ENCODE measurements at places on chromosomes 6 and 20. TPM values are rescaled to one million over a fixed set of nuclear protein-coding genes. Genes with fewer than 3 reads are reported as not detected.

TSBP1 gene
- not detected for total RNA-seq

TRAPPC3L gene
- 0.57 TPM for total RNA-seq

PI16 gene
- total RNA-seq, result 1.6 TPM

RGS19 gene
- total RNA-seq, result 32.0 TPM

ALDH5A1 gene
- 11.2 TPM for total RNA-seq

C2 gene
- 4.6 TPM for total RNA-seq

Data from adrenal gland (tissue), 19 donors.